Activated T-cell treated with anti-CD3 and anti-CD28 coated beads, Interleukin-2, amount 50 U/mL, for 24 hours (primary cell): ENCODE measurements at places on chromosomes 7 and 10.

- no peak for DNase-seq
Observed at GRCh38 chr10:110399965-110400933, 95.5 kb upstream of the SMNDC1 start.

DNA sequence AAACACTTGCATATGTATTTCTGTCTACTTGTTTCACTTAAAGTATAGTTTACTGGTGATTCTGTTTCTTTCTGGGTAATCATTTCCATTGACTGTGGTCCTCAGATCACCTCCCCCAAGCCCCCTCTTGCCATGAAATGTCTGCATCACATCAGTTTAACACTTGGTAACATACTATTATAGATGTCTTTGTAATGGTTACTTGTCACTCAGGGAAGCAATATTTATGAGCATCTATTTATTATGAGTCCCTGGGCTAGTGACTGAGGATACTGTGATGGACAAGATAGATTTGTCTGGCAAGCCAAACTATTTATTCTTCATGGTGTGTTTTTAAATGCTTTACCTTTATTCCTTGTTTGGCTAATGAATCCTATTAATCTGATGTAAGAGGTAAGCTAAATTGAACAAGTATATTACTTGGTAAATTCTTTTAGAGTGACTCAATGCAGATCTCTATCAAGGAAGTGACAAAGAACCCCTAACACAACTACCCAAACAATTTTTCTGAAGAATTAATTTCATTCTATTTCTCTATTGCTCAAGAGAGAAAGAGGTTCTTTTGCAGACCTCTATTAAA is 270.9 kb downstream of the RELN start:
- no peak for DNase-seq

GRCh38 chr7:122914812-122915211 is 28.6 kb upstream of the CADPS2 start:
- DNase-seq, result no peak

GRCh38 chr10:107899075-107899474 is 734.6 kb upstream of the SORCS1 start:
- DNase-seq, result no peak

- peak; percentile 66 for DNase-seq
Observed at GRCh38 chr10:100969187-100970075, at the start of gene SEMA4G. Gene SEMA4G, plus strand, starts transcription at chr10:100969504. Its CDS starts 3,409 bp downstream, at chr10:100972913.

DNA sequence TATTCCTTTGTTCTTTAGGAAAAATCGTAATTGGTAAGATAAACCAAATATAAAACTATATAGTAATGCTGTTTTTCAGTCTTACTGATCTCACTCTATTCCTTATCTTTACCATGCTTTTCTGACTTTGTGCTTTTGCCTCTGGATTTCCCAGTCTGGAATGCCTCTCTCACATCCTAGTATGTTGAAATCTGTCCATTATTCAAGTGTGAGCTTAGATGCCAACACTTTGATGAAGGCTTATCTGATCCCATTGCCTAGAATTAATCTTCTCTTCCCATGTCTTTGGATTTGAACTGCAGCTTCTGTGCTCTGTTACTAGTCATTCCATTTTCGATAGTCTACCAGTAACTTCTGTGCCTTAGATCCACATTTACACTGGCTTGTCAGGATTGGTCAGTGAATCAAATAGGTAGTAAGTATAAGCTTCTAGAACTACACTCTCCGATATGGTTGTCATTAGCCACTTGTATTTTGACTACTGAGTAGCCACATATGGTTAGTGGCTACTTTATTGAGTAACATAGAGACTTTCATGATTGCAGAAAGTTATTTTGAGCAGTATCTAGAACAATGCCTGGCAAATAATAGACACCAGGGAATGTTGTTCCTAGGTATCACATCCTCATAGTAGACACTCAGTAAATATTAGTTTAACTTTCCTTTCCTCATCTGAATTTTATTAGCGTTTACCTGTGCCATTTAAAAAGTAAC is 92.9 kb downstream of the BMPR1A start:
- DNase-seq, result no peak

DNA sequence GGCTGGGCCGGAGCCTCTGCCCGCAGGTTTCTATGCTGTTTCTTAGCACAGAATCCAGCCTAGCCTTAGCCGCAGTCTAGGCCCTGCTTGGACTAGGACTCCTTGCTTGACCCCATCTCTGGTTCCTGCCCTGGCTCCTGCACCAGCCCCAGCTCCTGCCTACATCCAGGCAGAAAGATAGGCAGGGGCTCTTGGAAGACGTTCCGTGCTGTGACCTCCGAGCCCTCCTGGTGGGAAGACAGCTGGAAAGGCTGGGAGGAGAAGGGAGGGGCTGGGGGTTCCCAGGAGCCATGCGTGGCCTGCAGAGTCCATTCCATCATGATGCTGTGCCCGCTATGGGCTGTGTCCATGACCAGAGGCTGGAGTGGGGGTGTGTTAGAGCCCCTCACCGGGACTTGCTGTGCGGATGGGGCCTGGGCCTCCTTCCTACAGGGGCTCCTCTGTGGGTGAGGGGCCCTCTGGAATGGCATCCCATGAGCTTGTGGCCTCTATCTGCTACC is 26.2 kb downstream of the RAMP3 start:
- no peak for DNase-seq

GRCh38 chr10:90988802-90989201 is 67.9 kb upstream of the ANKRD1 start:
- no peak for DNase-seq

GRCh38 chr7:266851-267840 is 22.8 kb upstream of the FOXL3 start:
- no peak for DNase-seq

DNA sequence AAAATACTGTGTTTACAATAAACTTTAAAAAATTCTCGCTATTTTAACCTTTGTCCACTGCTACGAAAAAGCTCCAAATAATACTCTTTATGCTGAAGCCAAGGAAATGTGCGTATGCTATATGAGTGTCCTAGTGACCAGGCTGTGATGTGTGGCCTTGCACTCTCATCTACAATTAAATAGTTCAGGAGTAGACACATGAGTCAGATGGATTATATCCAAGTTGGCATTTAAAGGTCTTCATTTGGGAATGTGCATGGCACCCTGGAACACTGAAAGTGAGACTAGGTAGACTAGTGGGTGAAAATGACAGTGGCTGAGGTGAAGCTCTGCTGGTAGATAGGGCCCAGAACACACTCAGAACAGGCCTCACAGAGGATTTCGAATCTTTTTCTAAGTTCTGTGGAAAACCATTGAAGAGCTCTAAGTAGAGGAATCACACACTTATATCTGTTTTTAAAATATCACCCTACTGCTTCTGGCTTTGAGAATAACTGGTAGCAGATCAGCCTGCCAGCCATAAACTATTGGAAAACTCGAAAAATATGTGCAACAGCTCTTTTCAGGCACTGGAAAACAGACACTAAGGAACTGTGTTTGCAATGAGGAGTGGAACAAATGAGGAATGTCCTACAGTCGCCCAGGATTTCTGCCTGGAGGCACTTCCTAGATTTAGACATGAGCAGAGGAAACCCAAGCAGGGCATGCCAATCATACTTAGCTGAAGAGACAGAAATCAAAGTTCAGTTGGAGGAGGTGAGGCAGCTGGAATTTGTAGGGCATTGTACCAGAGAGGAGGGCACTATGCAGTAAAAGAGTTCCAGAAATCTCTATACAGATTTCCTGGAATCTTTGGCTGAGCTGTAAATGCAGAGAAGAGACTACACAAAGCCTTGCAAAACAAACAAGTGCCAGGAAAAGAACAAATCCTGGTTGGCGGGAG is 603.8 kb upstream of the LRRTM3 start:
- no peak for DNase-seq

- peak; percentile 38 for DNase-seq
Observed at GRCh38 chr7:151275813-151276577, 27.5 kb upstream of the SMARCD3 start.

- DNase-seq, result no peak
Observed at GRCh38 chr7:77335581-77335980, 80.6 kb downstream of the GSAP start.

- DNase-seq, result no peak
Observed at GRCh38 chr7:143027683-143028082, 751 bp upstream of the OR9A2 start.

DNA sequence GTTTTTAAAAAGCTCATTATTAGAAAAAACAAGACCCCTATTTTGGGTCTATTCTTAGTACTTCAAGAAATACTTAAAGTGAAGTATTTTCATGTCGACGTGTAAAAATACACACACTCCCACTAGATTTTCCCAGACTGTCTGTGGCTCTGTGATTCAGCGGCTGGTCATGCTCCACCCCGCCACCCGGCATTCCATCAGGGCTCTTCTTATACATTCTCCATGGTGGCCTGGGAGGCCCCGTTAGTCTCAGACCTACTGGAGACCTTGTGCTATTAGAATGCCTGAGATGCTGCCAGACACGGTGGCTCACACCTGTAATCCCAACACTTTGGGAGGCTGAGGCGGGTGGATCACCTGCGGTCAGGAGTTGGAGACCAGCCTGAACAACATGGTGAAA is 13.1 kb downstream of the TECPR1 start:
- DNase-seq, result no peak

DNA sequence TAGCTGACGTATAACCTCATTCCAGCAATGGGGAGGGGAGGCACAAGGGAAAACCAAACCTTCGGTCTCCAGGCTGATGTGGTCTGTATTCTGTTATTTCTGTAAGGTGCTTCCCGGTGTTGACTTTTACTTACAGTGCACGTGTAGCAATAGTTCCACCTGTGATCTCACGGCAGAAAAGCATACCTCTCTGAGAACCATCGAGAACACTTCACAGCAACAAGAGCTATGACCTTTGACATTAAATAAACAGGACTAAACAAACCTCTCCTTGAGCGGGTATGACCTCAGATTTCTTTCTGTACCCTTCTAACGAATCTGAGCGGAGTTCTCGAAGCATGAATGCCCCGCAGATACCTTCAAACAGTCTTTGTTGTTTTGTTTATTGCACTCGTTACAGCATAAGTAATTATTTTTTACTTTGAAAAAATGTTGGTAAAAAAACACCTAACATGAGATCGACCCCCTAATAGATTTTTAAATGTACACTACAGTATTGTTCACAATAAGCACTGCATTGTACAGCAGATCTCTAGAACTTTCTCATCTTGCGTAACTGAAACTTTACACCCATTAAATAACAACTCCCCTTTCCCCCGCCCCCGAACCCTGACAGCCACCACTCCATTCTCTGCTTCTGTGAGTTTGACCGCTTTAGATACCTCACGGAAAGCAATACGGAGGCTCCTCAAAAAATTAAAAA is 282.3 kb downstream of the GATA3 start:
- no peak for DNase-seq

DNA sequence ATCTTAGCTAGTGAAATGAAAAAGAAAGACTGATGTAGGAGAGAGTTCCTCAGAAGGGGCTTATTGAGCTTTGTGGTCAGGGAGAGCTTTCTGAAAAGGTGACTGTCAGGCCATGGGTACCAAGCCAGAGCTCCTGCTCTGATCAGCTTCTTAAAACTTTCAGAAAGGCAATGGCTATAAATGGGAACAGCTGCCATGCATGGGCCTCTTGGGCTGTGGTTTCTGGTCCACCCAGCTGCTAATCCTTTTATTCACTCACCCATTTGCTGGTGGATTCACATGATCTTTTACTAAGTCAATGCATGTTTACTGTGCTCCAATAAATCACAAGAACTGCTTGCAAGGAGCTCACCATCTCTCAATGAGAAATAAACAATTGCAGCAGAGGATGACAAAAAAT is 60.1 kb upstream of the ZPBP start:
- DNase-seq, result no peak

GRCh38 chr7:4828720-4829383 is 33.0 kb downstream of the PAPOLB start:
- DNase-seq, result no peak

GRCh38 chr7:18489624-18490023 is 5.9 kb upstream of the HDAC9 start:
- DNase-seq, result no peak

DNA sequence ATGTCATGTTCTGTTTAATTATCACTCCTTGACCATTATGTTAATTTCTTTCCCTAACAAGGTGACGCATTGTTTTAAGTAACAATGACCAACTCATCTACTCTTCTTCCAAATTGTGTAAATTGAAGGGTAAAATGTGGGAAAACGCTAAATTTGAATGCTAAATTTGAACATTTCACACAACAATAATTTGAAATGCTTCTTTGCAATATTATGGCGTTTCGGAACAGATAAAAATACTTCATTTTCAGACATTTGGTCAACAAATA is 29.2 kb upstream of the KMT2C start:
- no peak for DNase-seq

DNA sequence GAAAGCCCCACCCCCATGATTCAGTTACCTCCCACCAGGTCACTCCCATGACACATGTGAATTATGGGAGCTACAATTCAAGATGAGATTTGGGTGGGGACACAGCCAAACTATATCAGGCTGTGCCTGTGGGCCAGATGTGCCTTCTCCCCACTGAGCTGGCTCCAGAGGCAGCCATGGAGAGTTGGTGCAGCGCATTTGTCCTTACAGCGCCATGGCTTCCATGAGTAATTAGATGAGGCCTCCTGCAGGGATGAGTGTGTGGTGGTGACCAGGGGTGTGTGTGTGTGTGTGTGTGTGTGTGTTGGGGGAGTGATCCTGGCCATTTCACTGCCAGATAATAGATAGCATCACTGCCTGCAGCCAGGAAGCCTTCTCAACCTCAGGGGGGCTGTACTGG is 94.6 kb downstream of the FANK1 start:
- DNase-seq, result no peak

- DNase-seq, result no peak
Observed at GRCh38 chr10:14500172-14500765, 169.5 kb upstream of the FRMD4A start.

DNA sequence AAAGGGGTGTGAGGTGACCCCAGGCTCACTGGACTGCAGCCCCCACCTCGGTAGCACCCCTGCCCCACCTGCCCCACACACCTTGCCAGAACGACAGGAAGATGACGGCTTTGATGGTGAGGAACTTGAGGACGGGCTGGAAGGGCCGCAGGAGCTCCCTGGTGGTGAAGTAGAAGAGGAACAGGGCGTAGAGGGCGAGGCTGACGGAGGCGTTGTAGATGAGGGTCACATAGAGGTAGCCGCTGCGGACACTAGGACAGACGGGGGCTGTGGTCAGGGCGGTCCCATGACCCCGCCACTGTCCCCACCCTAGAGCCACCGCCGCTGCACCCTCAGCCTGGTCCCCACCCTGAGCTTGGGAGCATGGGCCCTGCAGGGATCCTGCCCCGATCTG is 7.6 kb downstream of the TMEM184A start:
- DNase-seq, result no peak
